T-cell (primary cell): ENCODE measurements at places on chromosomes 11 and 22. TPM values are rescaled to one million over a fixed set of nuclear protein-coding genes. Genes with fewer than 3 reads are reported as not detected.

DNA sequence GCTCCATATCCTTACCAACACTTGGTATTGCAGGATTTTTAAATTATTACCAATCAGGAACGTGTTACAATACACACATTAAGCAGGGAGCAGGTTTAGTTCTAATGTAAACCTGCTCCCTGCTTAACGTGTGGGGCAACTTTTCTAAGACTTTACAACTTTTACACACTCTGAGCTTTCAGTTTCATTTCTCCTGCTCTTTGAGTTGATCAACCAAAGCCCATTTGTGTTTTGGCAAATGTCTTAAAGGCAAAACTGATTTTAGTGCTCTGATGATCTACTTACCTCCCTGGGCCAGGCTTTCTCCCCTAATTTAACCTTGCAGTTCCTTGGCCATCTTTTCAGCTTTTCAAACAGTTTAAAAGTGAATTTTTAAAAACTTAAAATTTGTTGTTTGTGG, 70.9 kb downstream of the ZBTB44 start:
- no peak overlapping the region for H3K4me3 ChIP-seq
- H3K36me3 ChIP-seq, result no peaks in the 10 kb centered on the region
- H3K4me1 ChIP-seq, result peaks cover 6% of the 10 kb centered on the region
- peak; percentile 20 for DNase-seq

GRCh38 chr11:7292922-7293321, 41.2 kb downstream of the SYT9 start:
- no peaks in the 10 kb centered on the region for H3K4me1 ChIP-seq
- no peak overlapping the region for H3K27ac ChIP-seq
- H3K27me3 ChIP-seq, result no peaks in the 10 kb centered on the region
- no peak for DNase-seq
- no peaks in the 10 kb centered on the region for H3K36me3 ChIP-seq

OR51B4 gene
- not detected for total RNA-seq

IL18BP gene
- total RNA-seq, result 22.2 TPM

TOM1 gene
- total RNA-seq, result 55.9 TPM

ADAMTS8 gene
- total RNA-seq, result not detected

- no peak for DNase-seq
- no peaks in the 10 kb centered on the region for H3K36me3 ChIP-seq
- no peak overlapping the region for H3K4me3 ChIP-seq
- peaks cover 16% of the 10 kb centered on the region for H3K27me3 ChIP-seq
Measured at GRCh38 chr11:78957476-78958245, 383.0 kb upstream of the NARS2 start.

MMP8 gene
- not detected for total RNA-seq

GRCh38 chr11:13168271-13168670, 109.3 kb upstream of the BMAL1 start:
- no peaks in the 10 kb centered on the region for H3K36me3 ChIP-seq
- H3K27ac ChIP-seq, result no peak overlapping the region
- H3K4me1 ChIP-seq, result no peaks in the 10 kb centered on the region

DNA sequence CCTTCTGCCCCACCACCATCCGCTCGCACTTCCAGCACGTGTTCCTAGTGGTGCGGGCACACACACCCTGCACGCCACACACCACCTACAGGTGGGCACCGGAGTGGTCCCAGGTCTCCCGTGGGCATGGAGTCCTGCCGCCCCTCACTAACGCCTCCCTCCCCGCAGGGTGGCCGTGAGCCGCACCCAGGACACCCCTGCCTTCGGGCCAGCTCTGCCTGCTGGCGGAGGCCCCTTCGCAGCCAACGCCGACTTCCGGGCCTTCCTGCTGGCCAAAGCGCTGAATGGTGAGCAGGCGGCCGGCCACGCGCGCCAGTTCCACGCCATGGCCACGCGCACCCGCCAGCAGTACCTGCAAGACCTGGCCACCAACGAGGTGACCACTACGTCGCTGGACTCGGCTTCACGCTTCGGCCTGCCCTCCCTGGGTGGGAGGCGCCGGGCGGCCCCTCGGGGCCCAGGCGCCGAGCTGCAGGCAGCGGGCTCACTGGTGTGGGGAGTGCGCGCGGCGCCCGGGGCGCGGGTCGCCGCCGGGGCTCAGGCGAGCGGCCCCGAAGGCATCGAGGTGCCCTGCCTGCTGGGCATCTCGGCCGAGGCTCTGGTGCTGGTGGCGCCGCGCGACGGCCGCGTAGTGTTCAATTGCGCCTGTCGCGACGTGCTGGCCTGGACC, 8.5 kb downstream of the SIPA1 start:
- H3K4me1 ChIP-seq, result peaks cover 55% of the 10 kb centered on the region
- no peak overlapping the region for H3K27ac ChIP-seq
- no peak overlapping the region for H3K4me3 ChIP-seq
- H3K36me3 ChIP-seq, result peaks cover 91% of the 10 kb centered on the region

- no peaks in the 10 kb centered on the region for H3K4me1 ChIP-seq
- H3K27me3 ChIP-seq, result no peaks in the 10 kb centered on the region
- H3K36me3 ChIP-seq, result no peaks in the 10 kb centered on the region
- H3K4me3 ChIP-seq, result no peak overlapping the region
Measured at GRCh38 chr22:23984430-23984829, 4.5 kb downstream of the GSTT2 start.

CASP5 gene
- total RNA-seq, result not detected

FOLR3 gene
- total RNA-seq, result not detected

- H3K36me3 ChIP-seq, result no peaks in the 10 kb centered on the region
- no peak overlapping the region for H3K27ac ChIP-seq
- no peaks in the 10 kb centered on the region for H3K27me3 ChIP-seq
- no peaks in the 10 kb centered on the region for H3K4me1 ChIP-seq
- no peak for DNase-seq
- no peak overlapping the region for H3K4me3 ChIP-seq
Measured at GRCh38 chr11:92894197-92894596, 75.3 kb upstream of the MTNR1B start.

GRCh38 chr11:114031967-114032320, 27.6 kb upstream of the ZBTB16 start:
- peaks cover 9% of the 10 kb centered on the region for H3K4me1 ChIP-seq
- H3K27ac ChIP-seq, result no peak overlapping the region
- DNase-seq, result no peak
- H3K36me3 ChIP-seq, result no peaks in the 10 kb centered on the region

MOV10L1 gene
- 0.44 TPM for total RNA-seq

HEPACAM gene
- total RNA-seq, result not detected

GRCh38 chr22:43811777-43812148, 342 bp downstream of the EFCAB6 start:
- no peak for DNase-seq
- peaks cover 16% of the 10 kb centered on the region for H3K4me1 ChIP-seq
- no peaks in the 10 kb centered on the region for H3K27me3 ChIP-seq

DNA sequence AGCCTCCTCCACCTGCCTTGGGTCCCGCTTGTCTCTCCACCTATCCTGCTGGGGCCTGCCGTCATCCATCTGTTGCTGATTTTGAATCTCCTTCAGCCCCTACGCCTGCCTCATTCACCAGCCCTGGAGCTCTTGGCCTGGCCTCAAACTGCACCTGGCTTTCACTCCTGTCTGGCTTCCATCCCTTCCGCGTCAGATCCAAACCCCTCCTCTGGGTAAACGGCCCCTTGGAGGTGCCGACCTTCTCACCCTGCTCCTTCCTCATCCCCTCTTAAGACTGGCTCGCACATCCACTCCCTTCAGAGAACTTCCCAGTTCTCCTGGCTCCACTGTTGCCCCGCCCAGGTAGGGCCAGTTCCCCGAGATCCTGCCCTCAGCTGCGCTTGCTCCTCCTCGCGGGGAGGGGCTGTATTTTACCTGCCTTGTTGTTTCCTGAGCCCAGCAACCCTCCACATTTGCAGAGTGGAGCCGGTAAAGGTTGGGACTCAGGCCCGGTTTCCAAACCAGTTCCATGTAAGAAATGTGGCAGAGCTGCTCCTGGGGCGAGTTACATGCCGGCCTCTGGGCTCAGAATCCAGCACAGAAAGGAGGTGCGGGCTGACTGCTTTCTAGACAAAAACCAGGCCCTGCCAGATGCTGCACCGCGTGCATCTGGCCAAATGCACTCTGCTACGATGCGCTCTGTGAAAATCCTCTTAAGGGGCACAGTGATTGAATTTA, 13.9 kb upstream of the SHANK2 start:
- H3K27me3 ChIP-seq, result no peaks in the 10 kb centered on the region
- no peak overlapping the region for H3K4me3 ChIP-seq
- no peak overlapping the region for H3K27ac ChIP-seq
- no peak for DNase-seq

DNA sequence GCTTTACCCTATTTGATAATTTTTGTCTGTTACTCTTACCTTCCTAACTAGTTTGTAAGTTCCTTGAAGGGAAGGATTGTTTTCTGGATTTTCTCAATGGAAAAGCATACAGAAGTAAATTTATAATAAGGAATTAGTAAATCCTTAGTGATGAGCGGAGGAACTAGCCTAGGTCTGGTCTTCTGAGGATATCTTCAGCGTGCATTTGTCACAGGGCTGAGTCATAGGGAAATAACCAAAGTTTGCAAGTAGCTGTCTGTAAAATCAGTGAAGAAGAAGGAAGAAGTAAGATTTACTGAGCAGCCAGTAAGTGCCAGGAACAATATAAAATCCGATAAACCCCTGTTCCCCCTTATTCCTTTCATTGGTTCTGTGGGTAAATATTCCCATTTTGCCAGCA, 162.7 kb upstream of the SORL1-AS1 start:
- H3K4me3 ChIP-seq, result no peak overlapping the region
- H3K27ac ChIP-seq, result no peak overlapping the region
- H3K36me3 ChIP-seq, result peaks cover 98% of the 10 kb centered on the region
- DNase-seq, result no peak

GRCh38 chr11:47857892-47858543, 9.9 kb upstream of the NUP160 start:
- peaks cover 17% of the 10 kb centered on the region for H3K4me1 ChIP-seq
- DNase-seq, result no peak
- H3K4me3 ChIP-seq, result no peak overlapping the region
- H3K36me3 ChIP-seq, result no peaks in the 10 kb centered on the region
- no peaks in the 10 kb centered on the region for H3K27me3 ChIP-seq

- no peaks in the 10 kb centered on the region for H3K27me3 ChIP-seq
- no peaks in the 10 kb centered on the region for H3K36me3 ChIP-seq
- H3K27ac ChIP-seq, result peak overlapping the region; percentile 80
- no peak for DNase-seq
- H3K4me1 ChIP-seq, result peaks cover 69% of the 10 kb centered on the region
- H3K4me3 ChIP-seq, result no peak overlapping the region
Measured at GRCh38 chr22:22789233-22789921, 98.2 kb upstream of the IGLL5 start.

DNA sequence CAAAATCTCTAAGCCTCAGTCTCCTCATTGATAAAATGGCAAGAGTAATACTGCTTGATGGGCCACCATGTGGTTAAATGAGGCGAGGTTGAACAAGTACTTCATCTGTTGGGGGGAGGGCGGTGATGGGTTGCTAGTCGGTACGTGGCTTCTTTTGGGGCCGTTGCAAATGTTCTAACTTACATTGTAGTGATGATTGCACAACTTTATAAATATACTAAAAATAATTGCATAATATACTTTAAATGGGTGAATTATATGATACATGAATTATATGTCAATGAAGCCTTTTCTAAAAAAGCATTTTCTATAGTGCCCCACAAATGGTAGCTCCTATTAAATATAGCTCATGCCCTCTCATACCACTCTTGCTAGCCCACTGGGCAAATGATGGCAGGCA, 6.5 kb downstream of the MS4A8 start:
- no peaks in the 10 kb centered on the region for H3K4me1 ChIP-seq
- H3K27me3 ChIP-seq, result peaks cover 14% of the 10 kb centered on the region

DNA sequence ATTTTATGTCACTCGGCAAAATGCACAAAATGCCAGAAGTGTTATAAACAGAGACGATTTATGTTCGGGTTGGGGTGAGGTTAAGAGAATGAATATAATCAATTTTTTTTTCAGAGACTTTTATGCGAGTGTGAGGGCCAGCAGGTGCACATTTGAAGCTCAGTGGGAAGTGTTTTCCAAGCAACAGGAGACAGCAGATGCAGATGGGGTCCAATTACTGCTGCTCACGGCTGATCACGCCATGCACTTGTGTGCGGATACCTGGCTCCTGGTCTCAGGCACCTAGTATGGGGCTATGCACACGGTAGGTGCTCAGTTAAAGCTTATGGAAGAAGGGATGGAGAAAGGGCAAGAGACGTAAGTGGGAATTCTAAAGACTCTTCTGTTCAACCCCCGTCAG, 249.1 kb downstream of the MIAT start:
- DNase-seq, result no peak
- H3K36me3 ChIP-seq, result no peaks in the 10 kb centered on the region
- no peak overlapping the region for H3K27ac ChIP-seq
- H3K4me3 ChIP-seq, result no peak overlapping the region
- no peaks in the 10 kb centered on the region for H3K27me3 ChIP-seq

NTM gene
- not detected for total RNA-seq
